ENCODE measurements at places on chromosomes 16 and 17. TPM values are rescaled to one million over a fixed set of nuclear protein-coding genes. Genes with fewer than 3 reads are reported as not detected.

DNA sequence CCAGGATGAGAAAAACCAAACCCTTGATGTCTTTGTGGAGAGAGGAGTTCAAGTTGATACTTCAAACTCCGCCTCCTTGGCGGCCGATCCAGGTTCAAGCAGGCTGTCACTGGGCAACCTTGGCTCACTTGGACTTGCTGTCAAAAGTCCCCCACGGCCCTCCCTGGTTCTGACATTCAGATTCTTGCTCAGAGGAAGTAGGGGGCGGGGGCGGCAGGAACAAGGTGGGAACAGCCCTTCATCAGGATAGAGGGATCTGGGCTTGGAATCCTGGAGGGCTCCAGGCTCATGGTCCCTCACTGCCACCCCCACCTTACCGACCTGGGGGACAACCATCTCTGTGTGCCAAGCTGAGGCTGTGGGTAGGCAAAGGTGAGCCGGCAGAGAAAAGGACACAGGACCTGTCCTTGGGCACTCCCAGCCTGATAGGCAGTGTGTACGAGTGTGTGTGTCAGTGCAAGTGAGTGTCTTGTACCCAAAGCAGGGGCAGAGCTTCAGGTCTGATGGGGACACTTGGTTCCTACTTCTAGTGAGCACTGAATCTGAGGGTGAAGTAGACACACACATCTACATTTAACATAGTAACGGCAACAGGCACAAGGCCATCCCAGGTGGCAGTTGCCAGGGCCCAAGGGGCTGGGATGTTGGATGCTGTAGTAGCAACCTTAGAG is 6.6 kb upstream of the TSPOAP1 start:
- DNase-seq: no peak

GRCh38 chr17:58280480-58281217 is at the start of gene MPO:
Gene MPO, minus strand, starts transcription at chr17:58280935. Its CDS starts 177 bp downstream, at chr17:58280758.
- DNase-seq: no peak

GRCh38 chr17:40251576-40251975 is 32.5 kb downstream of the WIPF2 start:
- peak; percentile 96 for DNase-seq

DNA sequence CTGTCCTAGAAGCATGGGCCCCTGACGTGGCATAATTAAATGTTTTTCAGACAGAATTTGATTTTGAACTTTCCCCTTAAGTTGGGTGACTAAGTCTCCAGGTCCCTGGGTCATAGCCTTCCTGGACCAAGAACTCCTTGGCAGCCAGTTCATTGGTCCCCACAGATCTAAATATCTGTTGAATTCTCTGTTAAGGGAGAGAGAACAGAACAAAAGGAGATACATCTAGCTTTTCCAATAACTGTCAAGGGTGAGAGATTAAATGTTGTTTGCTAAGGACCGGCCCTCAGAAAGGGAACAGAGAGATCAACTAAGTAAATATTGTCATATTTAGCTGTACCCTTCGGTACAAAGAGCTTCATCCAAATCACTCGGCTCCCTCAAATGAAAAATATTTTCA is 78.2 kb upstream of the NOL11 start:
- DNase-seq: no peak

GRCh38 chr16:4597174-4597573 is 17.5 kb downstream of the UBALD1 start:
- no peak for DNase-seq

RBFOX1 gene
- total RNA-seq: not detected

- DNase-seq: no peak
Measured at GRCh38 chr17:27840688-27841087, 40.4 kb upstream of the NOS2 start.

GRCh38 chr16:72149676-72150464 is 22.1 kb downstream of the PMFBP1 start:
- DNase-seq: no peak

DNA sequence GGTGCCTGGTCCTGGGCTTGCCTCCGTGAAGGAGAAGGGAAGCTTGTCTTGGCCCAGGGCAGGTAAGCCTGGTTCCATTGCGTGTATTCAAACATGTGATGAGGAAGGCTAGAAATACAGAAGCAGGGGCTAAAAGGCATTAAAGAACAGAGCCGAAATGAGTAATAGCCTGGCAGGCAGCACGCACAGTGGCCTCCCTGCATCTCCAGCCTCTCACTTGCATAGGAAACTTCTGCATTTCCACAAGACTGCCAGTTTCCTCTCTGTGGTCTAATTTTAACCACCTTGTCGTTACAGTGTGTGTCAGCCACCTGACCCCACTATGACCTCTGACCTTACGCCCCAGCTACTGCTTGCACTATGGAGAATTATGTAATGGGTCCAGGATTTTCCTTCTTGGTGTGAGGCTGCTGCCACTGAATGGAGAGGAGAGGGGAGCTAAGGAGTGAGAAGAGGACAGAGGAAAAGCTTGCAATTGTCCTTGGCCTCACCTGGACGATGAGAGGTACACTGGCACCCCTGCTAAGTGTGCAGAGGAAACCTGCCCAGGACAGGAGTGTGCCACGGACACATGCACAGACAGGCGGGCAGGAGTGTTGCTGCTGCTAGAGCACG is 32.8 kb downstream of the HIC1 start:
- peak; percentile 54 for DNase-seq

DNA sequence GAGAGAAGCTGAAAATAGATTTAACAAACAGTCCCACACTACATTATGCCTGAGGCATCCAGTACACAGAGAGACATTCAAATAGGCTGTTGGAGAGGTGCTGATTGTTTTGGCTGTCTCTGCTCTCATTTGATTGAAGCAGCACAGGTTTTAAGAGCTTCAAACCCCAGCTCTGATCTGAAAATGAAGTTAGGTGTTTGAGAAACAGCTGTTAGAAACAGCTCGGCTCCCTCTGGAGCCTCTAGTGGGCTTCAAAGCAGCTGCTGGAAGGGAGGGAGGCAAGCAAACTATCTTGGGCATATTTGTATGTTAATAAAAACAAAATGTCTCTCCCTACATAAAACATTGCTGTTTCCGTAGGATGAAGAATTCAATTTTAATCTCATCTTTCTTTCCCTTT is 607.3 kb upstream of the GOT2 start:
- DNase-seq: no peak

- DNase-seq: peak; percentile 72
Measured at GRCh38 chr16:84284154-84284722, 10.4 kb upstream of the WFDC1 start.

DNA sequence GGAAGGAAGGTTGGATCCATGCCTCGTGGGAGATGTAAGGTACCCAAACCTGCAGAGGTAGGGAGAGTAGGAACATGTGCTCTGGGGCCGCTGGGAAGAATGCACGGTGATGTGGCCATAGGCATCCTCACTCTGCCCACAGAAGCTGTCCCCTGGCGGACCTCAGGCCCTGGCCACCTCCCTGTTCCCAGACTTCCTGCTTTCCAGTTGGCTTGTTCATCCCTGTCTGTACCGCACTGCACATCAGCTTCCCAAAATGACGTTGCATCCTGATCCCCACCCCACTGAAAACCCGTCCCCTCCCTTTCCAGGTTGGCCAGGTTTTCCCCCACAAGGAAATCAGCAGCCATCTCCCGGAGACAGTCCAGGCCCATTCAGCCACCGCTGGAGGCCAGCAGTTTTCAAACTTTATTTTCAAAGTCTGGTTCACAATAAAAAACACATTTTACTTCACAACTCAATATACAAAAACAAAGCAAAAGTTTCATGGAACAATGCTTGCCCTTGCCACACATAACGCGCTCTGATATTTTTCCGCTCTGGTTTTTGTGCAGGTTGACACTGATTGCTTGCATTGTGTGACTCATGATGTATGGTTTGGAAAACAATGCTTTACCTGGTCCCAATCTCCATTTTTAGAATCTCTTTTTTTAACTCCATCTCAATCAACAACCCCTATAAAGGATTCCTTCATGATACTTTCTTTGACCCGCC is 143.0 kb downstream of the GAS7 start:
- no peak for DNase-seq

DNA sequence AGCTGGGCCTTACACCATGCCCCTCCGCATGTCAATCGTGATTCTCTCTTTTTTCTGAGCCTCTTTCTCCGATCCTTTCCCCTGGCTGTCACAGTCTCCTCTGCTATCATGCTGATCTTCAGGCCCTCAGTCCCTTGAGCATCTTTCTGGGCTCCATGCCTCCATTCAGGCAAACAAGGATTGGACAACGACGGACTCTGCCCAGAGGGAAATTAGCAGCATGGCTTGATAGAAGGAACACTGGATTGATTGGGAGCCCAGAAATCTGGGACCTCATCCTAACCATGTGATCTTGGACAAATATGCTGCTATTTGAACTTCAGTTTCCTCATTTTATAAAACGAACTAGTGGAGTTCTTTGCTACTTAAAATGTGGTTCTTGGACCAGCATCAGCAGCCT is 19.6 kb upstream of the PHF12 start:
- DNase-seq: no peak

GRCh38 chr16:3171855-3172593 is 16.0 kb upstream of the OR1F1 start:
- DNase-seq: peak; percentile 15

AGRP gene
- not detected for total RNA-seq

PPL gene
- total RNA-seq: 1.2 TPM

DNA sequence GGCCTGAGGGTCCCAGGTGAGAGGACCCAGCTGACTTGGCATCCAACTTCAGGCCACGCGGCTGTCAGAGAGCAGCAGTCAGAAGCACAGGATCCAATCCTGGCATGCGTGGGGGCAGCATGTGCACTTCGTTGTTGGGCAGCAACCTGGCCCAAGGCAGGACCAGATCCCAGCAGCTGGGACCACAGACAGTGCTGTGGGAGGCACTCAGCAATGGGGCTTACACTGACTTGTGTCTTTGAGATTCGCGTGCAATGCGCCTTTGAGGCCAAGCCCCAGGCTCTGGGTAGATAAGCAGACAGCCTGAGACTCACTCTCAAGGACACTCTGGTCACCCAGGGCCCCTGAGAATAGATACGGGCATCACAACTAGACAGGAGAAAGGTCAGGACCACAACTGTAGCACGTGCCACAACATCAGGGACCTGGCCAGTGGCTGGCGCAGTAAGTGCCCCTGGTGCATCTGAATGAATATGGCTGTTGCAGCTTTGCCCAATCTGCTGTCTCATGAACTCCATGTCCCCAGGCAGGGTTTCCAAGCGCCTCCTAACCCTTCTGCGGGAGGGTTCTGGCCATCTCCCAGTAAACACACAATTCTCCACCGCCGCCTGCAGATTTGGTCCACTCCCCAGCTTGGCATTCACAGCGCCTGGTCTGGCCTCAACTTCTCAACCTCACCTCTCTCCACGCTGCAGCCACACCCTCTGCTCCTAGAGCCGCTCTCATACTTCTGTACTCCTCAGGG is 3.2 kb downstream of the PAM16 start:
- no peak for DNase-seq

All from GM23248 (cell line).